GM12892 (cell line): ENCODE measurements at places on chromosomes 16 and 17.

- peak; percentile 76 for DNase-seq
Measured at GRCh38 chr16:2964475-2965336, 631 bp downstream of the KREMEN2 start.

DNA sequence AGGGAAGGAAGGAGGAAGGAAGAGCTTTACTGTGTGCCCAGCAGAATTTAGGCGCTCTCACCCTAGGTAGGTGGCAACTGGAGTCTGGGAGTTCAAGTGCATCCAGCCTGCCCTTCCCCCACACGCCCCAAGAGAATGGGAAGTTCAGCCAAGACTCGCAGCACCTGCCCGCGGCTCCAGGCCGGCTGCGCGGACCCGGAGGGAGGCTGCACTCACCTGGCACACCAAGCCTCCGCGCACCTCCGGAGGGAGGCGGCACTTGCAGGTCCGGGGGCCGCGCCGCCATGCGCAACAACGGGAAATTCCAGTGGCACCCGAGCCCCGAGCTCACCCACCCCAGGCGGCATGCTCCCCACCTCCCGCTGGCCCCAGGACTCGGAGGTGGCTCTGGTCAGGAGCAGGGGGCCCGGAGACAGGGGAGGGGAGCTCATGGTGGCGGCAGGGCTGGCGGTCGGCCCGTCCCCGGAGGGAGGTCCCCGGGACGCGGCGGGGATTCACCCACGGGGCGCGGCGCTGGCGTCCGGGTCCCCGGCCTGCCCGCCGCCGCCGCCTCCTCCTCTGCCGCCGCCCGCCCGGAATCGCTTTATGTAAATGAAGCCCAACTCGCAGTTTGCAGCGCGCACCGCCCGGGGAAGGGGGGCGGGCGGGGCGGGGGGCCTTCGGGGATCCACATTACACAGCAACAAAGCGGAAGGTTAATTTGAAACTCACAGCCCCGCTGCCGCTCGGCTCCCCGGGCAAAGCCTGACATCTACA, at the start of gene ZFHX3:
Gene ZFHX3, minus strand, starts transcription at position 593 of the 756 bp plus-strand sequence. CDS start 87,983 bp downstream, outside the sequence.
- no peak for DNase-seq

- no peak for DNase-seq
Measured at GRCh38 chr17:31386542-31387075, 4.9 kb upstream of the RAB11FIP4 start.

DNA sequence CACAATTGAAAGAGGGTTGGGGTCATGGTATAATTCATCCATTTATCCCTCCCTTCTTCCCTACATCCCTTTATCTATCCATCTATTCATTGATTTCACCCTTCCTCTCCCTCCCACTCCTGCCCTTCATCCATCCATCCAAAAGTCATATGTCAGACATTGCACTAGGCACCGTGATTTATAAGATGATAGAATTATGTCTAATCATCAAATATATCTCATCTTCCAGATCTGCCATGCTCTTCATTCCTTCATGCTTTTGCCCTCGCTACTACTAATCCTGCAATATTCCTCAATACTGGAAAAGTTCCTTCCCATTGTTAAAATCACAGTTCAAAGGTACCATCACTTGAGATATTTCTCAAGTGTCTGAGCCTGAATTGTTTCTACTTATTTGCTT, 335.2 kb upstream of the CDH11 start:
- no peak for DNase-seq

DNA sequence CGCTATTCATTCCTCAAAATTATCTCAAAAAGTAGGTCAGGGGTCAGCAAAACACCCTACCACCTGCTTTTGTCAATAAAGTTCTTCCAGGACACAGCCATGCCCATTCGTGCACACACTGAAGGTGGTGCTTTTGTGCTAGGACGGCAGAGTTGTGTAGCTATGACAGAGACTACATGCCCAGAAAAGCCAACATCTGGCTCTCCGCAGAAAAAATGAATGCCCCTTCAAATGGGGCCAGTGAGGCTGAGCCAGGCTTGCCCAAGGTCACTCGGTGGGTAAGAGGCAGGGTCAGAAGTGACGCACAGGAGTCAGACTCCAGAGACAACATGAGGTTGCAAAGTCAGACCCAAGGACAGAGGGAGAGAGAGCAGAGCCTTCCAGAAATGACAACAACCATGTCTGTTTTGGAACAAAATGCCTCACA, 200.1 kb downstream of the XYLT1 start:
- no peak for DNase-seq
